ENCODE measurements at places on chromosomes 2 and 18.

GRCh38 chr18:41457765-41458326 lies 497.2 kb upstream of the PIK3C3 start:
- no peaks in the 10 kb centered on the region for H3K36me3 ChIP-seq
- H3K4me1 ChIP-seq = no peaks in the 10 kb centered on the region
- H3K27ac ChIP-seq = no peak overlapping the region

DNA sequence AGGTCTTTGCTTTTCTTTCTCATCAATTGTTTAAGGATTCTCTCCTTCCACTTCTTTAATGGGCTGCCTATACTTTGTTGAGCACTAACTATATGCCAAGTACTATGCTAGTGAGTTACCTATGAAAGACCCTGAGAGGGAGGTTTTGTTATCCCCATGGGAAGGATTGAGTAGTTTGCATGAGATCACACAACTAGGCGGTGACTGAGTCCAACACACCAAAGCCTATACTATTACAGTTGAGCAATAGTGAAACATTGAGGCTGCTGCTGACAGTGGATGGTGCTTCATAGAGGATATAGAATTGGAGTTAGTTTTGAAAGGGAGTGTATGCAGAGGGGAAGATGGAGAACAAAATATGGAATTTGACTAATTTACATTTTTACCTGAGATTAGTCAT lies 15.8 kb downstream of the NABP1 start:
- H3K27me3 ChIP-seq = no peaks in the 10 kb centered on the region
- H3K27ac ChIP-seq = no peak overlapping the region
- H3K36me3 ChIP-seq = no peaks in the 10 kb centered on the region
- 0 out of 2 replicates have a peak, but pooled peaks cover 3% of the 10 kb centered on the region for H3K4me1 ChIP-seq
- DNase-seq = no peak
- H3K4me3 ChIP-seq = no peak overlapping the region

DNA sequence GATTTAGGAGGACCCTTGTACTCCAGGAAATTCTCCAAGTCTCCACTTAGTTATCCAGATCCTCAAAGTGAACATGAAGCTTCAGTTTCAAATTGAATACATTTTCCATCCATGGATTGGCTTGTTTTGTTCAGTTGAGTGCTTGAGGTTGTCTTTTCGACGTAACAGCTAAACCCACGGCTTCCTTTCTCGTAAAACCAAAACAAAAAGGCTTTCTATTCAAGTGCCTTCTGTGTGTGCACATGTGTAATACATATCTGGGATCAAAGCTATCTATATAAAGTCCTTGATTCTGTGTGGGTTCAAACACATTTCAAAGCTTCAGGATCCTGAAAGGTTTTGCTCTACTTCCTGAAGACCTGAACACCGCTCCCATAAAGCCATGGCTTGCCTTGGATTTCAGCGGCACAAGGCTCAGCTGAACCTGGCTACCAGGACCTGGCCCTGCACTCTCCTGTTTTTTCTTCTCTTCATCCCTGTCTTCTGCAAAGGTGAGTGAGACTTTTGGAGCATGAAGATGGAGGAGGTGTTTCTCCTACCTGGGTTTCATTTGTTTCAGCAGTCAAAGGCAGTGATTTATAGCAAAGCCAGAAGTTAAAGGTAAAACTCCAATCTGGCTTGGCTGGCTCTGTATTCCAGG lies at the start of gene CTLA4:
Gene CTLA4, plus strand, starts transcription at position 211 of the 640 bp plus-strand sequence. Its CDS starts 172 bp downstream, at position 383.
- peak; percentile 17 for DNase-seq
- H3K4me1 ChIP-seq = peaks cover 22% of the 10 kb centered on the region
- no peaks in the 10 kb centered on the region for H3K36me3 ChIP-seq
- H3K4me3 ChIP-seq = no peak within 1 kb of the TSS

GRCh38 chr2:128504246-128505149 lies 185.8 kb upstream of the HS6ST1 start:
- H3K27me3 ChIP-seq = no peaks in the 10 kb centered on the region
- H3K4me3 ChIP-seq = no peak overlapping the region
- peaks cover 64% of the 10 kb centered on the region for H3K4me1 ChIP-seq

DNA sequence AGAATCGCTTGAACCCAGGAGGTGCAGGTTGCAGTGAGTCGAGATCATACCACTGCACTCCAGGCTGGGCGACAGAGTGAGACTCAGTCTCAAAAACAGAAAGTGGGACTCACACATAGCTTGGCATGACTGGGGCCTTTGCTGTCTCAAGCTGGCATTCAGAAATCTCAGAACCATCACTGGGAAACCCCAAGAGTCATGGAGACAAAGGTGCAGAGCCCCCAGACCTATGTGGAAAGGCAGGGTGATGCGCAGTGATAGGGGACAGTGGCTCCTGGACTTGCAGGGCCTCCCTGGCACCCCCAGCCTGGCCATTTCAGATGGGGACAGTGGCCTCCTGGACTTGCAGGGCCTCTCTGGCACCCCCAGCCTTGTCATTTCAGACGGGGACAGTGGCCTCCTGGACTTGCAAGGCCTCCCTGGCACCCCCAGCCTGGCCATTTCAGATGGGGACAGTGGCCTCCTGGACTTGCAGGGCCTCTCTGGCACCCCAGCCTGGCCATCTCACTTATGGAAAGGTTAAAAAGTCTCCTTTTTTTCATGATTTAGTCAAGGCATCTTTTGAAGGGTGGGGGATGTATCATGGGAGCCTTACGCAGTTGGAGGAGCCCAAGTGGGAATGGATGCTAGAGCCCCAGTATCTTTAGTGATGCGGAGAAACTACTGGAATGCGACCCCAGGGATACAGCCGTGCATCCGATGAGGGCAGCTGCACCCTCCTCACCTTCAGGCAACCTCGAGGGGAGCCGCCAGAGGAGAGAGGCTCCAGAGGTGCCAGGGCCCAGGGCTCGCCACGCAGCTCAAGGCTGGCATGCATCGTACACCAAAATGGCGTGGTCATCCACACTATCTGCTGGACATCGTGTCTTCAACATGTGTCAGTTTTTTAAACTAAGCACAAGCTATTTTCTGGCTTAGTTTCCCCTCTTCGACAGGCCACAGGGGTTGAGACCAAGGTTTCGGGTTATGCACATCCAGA lies 30.5 kb downstream of the ZNF516 start:
- H3K27me3 ChIP-seq = no peaks in the 10 kb centered on the region
- no peaks in the 10 kb centered on the region for H3K4me1 ChIP-seq
- H3K36me3 ChIP-seq = no peaks in the 10 kb centered on the region
- no peak for DNase-seq

DNA sequence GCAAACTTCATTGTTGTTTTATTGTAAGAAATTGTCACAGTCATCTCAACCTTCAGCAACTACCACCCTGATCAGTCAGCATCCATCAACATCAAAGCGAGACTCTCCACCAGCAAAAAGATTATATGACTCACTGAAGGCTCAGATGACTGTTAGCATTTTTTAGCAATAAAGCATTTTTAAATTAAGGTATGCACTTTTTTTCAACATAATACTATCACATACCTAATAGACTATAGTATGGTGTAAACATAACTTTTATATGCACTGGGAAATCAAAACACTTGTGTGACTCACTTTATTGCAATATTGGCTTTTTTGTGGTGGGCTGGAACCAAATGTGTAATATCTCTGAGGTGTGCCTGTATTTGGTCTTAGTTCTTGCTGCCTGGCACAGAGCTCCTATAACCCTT lies 15.6 kb downstream of the SCN1A start:
- H3K27me3 ChIP-seq = no peaks in the 10 kb centered on the region
- H3K27ac ChIP-seq = no peak overlapping the region
- DNase-seq = no peak
- H3K4me1 ChIP-seq = no peaks in the 10 kb centered on the region
- H3K36me3 ChIP-seq = no peaks in the 10 kb centered on the region

DNA sequence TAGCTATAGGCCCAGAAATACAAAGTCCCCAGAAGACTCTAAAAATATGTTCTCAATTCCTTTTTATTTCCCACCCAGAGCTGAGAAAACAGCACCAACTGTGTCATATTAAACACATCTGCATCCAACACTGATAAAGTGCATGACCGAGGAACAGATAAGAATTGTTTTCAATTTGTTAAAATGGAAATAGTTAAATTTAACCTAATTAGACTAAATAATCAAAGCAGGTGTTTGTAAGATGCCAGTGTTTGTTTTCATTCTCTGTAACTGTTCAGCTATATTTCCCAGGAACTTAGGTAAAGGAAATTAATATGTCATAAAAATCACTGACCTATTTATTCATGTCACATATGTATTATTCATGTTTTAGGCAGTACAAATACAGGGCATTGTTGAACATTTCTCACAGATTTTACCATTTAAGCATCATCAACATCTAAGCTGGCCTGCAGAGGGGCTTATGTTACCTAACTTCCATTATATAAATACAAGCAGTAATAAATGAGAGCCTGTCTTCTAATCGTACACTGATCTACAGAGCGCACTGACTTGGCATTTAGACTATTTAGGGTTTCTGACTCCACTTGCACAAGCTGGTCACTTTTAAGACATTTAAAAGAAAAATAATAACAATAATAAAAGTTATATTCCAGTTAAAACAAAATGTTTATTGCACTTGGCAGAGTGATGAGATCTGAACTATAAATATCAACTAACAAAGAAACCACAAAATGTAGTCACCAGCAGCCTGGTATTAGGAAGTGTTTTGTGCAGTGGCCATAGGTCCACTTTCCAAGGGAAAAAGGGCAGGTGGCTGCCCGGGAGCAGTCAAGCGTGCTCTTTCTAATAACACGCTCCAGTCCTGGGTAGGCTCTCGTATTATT lies 86.6 kb upstream of the ZFP36L2 start:
- H3K36me3 ChIP-seq = no peaks in the 10 kb centered on the region
- no peaks in the 10 kb centered on the region for H3K4me1 ChIP-seq
- no peak overlapping the region for H3K27ac ChIP-seq
- no peaks in the 10 kb centered on the region for H3K27me3 ChIP-seq

GRCh38 chr2:2828774-2829368 lies 497.8 kb upstream of the MYT1L start:
- no peaks in the 10 kb centered on the region for H3K4me1 ChIP-seq
- no peak for DNase-seq
- H3K4me3 ChIP-seq = no peak overlapping the region

GRCh38 chr18:74906184-74906583 lies 302.8 kb downstream of the PTGR3 start:
- no peaks in the 10 kb centered on the region for H3K36me3 ChIP-seq
- no peak for DNase-seq
- no peaks in the 10 kb centered on the region for H3K4me1 ChIP-seq

GRCh38 chr2:42359304-42359964 lies 1.6 kb downstream of the COX7A2L start:
- peak overlapping the region; percentile 89 for H3K4me3 ChIP-seq
- H3K4me1 ChIP-seq = peaks cover 39% of the 10 kb centered on the region
- H3K27me3 ChIP-seq = no peaks in the 10 kb centered on the region
- H3K36me3 ChIP-seq = peaks cover 11% of the 10 kb centered on the region
- DNase-seq = no peak
- peak overlapping the region; percentile 99 for H3K27ac ChIP-seq

DNA sequence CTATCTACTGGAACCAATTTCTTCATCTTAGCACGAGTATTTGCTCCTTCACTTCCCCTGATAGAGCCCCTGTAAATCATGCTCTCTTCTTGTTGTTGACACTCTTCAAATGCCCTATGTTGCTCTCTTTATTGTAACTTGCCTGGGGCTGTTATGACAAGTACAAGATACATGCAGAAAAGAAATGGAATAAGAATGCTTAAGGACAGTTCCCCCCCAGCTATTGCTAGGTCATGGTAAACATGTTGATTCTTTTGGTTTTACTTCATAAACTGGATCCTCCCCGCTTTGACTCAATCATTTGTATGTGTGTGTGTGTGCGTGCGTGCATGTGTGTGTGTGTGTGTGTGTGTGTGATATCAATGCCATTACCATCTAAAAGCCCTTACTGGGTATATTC lies 368.5 kb upstream of the CNTNAP5 start:
- DNase-seq = no peak
- no peak overlapping the region for H3K27ac ChIP-seq
- H3K4me3 ChIP-seq = no peak overlapping the region
- H3K27me3 ChIP-seq = no peaks in the 10 kb centered on the region

DNA sequence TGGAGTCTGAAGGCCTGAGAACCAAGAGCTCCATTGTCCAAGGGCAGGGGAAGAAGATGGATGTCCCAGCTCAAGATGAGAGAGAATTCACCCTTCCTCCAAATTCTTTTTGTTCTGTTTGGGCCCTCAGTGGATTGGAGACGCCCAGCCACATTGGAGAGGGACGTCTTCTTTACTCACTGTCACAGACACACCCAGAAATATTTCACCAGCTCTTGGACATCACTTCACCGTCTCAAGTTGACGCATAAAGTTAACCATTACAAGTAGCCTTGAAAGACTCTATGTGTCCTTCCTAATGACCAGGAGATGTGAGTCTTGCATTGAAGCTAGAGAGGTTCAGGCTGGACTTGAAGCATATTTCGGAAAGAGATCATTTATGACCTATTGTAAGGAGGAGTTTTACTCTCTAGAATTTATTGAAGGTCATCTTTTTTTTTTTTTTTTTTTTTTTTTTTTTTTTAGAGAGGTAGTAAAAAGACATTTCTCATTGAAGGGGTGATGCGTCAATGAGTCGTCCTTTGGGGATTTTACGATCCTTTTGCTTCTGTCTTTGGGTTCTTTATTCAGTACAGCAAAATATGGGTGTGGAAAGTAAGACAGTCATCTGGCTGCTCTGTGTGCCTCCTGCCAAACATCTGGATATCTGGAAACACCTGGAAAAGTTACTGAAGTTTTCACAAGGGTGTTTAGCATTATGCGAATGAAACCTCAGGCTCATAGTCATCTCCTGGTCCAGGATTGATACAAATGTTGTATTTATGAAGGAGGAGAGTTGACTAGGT lies 118.1 kb downstream of the PRPF40A start:
- no peaks in the 10 kb centered on the region for H3K27me3 ChIP-seq
- no peak overlapping the region for H3K27ac ChIP-seq
- H3K4me1 ChIP-seq = peaks cover 5% of the 10 kb centered on the region
